ENCODE measurements at places on chromosomes 1 and 21. TPM values are rescaled to one million over a fixed set of nuclear protein-coding genes. Genes with fewer than 3 reads are reported as not detected.

GRCh38 chr1:93979718-93980319, 70.6 kb upstream of the GCLM start:
- H3K36me3 ChIP-seq = no peaks in the 10 kb centered on the region
- DNase-seq = no peak
- H3K4me3 ChIP-seq = no peak overlapping the region
- no peaks in the 10 kb centered on the region for H3K4me1 ChIP-seq
- no peak overlapping the region for H3K27ac ChIP-seq
- no peaks in the 10 kb centered on the region for H3K27me3 ChIP-seq

Gene MAB21L3
- total RNA-seq = not detected

DNA sequence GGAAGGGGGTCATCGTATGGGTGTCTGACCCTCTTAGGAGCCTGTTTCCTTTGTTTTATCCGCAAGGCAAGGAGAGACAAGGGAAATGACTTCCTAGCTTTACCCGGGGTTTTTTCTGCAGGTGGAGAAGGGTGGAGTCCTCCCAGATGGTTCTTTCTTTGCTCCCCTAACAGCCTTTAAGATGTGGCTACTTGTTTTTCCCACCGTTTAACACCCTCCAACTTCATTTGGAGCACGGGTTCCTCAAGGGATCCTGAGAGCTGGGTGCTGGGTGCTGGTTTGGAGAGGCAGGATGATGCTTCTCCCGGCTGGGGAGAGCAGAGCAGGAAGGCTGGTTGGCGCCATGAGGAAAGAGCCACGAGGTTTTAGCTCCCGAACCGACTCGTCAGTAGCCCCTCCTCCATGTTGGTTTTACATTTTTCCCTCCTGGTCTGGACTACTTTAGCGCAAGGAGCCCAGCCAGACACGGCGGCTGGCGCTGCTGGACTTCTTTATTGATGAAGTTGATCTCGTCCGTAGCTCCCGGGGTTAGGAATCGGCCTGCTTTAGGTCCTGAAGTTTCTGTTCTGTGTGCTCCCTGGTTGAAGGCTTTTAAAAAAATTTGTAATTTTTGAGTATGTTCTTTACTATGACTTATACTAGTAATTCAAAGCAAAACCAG, 1.4 kb downstream of the UCK2 start:
- peaks cover 28% of the 10 kb centered on the region for H3K36me3 ChIP-seq
- peak overlapping the region; percentile 99 for H3K4me3 ChIP-seq
- peaks cover 25% of the 10 kb centered on the region for H3K4me1 ChIP-seq
- H3K27ac ChIP-seq = peak overlapping the region; percentile 97

- no peak for DNase-seq
- no peaks in the 10 kb centered on the region for H3K4me1 ChIP-seq
- H3K27ac ChIP-seq = no peak overlapping the region
- no peaks in the 10 kb centered on the region for H3K36me3 ChIP-seq
These were observed 290.9 kb downstream of the LRRIQ3 start for GRCh38 chr1:73907051-73907450.

Gene GREM2
- not detected for total RNA-seq

GRCh38 chr1:205179842-205180241, 31.7 kb downstream of the DSTYK start:
- no peaks in the 10 kb centered on the region for H3K27me3 ChIP-seq
- H3K4me1 ChIP-seq = peaks cover 30% of the 10 kb centered on the region
- no peak overlapping the region for H3K27ac ChIP-seq
- DNase-seq = no peak
- H3K36me3 ChIP-seq = peaks cover 35% of the 10 kb centered on the region

DNA sequence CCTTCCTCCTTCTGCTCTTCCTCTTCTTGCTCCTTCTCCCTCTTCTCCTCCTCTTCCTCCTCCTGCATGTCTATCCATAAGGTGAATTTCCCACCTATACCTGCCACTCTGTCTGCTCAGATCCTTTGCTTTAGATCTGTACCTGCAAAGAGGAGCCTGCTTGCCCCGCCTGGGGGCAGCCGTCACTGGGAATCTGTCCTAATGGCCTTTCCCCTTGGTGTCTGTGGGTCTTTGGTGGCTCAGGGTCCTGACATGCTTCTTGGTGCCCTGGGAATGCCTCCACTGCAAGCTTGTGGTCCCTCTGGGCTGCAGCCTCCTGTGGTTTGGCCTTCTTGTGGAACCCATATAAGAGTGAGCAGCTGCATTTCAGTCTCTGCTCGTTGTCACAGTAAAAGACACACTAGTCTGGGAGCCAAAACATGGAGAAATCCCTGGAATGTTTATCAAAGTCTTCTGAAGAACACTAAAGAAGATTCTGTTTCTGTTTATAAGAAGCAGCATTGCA, 79.5 kb upstream of the CSF3R start:
- H3K4me3 ChIP-seq = no peak overlapping the region
- H3K27ac ChIP-seq = no peak overlapping the region
- H3K4me1 ChIP-seq = no peaks in the 10 kb centered on the region
- H3K27me3 ChIP-seq = no peaks in the 10 kb centered on the region
- DNase-seq = no peak
- no peaks in the 10 kb centered on the region for H3K36me3 ChIP-seq

DNA sequence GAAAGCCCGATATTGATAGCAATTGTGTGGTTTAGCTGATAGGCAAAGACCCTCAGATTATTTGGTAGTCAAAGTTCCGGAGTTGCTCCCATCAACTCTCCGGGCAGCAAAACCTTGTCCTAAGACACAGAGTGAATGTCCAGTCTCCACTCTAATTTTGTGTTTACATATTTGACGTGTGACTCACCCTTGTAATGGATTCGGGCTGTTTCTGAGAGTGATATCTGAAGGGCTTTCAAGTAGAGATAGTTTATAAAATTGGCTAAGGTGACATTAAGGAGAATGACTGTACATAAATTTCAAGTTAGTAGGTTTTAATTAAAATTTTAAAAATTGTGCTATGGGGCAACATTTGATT, 154.2 kb downstream of the CNIH3 start:
- no peak for DNase-seq
- H3K36me3 ChIP-seq = no peaks in the 10 kb centered on the region
- peaks cover 14% of the 10 kb centered on the region for H3K27me3 ChIP-seq
- H3K4me1 ChIP-seq = no peaks in the 10 kb centered on the region
- H3K27ac ChIP-seq = no peak overlapping the region

DNA sequence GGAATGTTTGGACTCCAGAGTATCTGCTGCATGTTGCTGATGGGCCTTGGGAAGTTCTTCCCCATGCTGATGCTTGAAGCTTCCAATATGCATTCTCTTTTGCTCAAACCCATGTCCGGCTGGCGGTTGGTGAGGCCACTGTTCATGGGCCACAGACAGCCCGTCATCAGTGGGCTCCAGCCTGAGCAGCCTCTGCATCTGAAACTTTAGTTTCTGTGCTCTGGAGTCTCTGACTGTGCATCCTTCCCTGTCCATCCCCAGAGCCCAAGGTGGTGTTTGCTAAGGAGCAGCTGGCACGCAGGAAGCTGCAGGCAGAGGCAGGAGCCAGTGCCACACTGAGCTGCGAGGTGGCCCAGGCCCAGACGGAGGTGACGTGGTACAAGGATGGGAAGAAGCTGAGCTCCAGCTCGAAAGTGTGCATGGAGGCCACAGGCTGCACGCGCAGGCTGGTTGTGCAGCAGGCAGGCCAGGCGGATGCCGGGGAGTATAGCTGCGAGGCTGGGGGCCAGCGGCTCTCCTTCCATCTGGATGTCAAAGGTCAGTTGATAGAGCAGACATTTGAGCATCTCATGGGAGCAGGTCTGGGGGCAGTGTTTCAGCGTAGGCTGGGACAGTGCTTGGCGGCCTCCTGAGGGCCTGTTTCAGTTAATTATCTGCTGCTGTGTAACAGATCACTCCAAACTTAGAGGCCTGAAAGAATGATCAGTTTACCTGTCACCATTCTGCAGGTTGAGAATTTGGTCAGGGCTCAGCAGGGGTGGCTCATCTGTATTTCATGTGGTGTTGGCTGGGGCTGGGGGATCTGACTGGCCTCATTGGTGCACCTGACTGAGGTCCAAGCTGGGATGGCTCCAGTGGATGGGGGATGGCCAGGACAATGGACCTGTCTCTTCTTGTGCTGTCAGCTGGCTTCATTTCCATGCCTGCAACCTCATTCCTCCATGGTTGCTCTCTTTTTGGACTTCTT, 16.6 kb downstream of the OBSCN start:
- H3K4me3 ChIP-seq = no peak overlapping the region
- DNase-seq = no peak
- H3K4me1 ChIP-seq = peaks cover 2% of the 10 kb centered on the region

DNA sequence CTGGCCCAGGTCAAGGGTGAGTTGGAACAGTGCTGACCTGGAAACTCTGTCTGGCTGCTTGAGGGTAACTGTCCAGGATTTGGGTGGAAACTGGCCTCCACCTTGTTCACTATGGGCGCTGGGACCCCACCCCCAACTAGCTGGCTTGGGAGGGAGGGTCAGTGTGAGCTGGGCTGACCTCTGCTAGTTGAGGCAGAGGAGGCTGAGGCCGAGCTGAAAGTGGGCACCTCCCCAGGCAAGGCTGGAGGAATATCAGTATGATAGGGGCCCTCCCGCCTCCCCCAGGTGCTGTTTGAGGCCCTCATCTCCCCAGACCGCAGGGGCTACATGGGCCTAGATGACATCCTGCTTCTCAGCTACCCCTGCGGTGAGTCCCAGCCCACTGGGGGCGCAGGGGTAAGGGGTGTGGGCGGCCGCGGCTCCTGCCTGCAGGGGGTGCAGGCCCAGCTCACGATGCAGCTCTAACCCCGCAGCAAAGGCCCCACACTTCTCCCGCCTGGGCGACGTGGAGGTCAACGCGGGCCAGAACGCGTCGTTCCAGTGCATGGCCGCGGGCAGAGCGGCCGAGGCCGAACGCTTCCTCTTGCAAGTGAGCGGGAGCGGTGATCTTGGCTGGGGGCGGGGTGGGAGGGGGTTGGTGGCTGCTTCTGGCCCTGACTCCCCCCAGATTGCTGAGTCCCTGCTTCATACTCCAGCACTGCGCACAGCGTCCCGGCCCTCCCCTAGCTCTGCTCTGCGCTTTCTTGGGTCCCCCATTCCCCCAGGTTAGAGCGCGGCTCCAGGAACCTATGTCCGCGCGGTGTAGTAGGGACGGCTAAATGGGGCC, 22.9 kb downstream of the PTPRU start:
- H3K4me3 ChIP-seq = peak overlapping the region; percentile 51
- peaks cover 4% of the 10 kb centered on the region for H3K4me1 ChIP-seq
- no peaks in the 10 kb centered on the region for H3K36me3 ChIP-seq
- H3K27me3 ChIP-seq = peaks cover 38% of the 10 kb centered on the region
- peak; percentile 20 for DNase-seq

DNA sequence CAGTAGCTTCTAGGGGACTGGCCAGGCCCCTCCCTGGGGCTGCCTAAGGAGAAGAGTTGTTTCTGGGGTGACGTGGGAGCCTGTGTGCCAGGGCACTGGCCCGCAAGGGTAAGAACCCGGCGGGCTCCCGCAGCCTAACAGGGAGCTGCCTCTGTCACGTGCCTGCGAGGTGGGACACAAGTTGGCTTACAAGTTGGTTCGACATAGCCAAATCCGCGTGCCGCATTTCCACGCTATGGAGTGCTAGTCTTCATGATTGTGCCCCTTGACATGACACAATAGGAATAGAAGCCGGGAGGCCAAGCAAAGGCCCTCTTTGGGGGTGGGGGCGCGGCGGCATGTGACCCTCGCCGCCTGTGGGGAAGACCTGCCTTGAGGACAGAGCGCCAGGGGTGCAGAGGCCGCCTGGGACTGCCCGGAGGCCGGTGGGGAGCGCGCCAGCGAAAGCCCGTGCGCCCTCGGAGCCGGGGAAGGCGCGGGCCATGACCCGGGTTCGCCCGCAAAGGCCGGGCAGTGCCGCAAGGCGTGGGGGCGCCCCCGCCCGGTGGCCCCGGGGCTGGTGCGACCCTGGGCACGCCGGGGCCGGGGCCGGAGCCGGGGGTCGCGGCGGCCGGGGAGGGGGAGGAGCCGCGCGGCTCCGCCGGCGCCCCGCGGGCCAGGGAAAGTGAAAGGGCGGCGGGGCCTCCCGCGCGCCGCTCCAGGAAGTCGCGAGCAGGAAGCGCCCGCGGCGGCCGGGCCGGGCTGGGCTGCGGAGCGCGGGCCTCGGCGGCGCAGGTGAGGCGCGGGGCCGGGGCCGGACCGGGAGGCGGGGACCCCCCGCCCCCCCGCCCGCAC, at the start of gene SLC37A1:
Gene SLC37A1 (plus strand): TSS at position 702 of the 834 bp plus-strand sequence. CDS start 4,603 bp downstream, outside the sequence.
- H3K4me1 ChIP-seq = peaks cover 20% of the 10 kb centered on the region
- peak within 1 kb of the TSS; percentile 66 for H3K27ac ChIP-seq
- H3K4me3 ChIP-seq = peak within 1 kb of the TSS; percentile 77
- no peaks in the 10 kb centered on the region for H3K27me3 ChIP-seq
- DNase-seq = peak; percentile 39

Gene SH2D2A
- total RNA-seq = 297 TPM

DNA sequence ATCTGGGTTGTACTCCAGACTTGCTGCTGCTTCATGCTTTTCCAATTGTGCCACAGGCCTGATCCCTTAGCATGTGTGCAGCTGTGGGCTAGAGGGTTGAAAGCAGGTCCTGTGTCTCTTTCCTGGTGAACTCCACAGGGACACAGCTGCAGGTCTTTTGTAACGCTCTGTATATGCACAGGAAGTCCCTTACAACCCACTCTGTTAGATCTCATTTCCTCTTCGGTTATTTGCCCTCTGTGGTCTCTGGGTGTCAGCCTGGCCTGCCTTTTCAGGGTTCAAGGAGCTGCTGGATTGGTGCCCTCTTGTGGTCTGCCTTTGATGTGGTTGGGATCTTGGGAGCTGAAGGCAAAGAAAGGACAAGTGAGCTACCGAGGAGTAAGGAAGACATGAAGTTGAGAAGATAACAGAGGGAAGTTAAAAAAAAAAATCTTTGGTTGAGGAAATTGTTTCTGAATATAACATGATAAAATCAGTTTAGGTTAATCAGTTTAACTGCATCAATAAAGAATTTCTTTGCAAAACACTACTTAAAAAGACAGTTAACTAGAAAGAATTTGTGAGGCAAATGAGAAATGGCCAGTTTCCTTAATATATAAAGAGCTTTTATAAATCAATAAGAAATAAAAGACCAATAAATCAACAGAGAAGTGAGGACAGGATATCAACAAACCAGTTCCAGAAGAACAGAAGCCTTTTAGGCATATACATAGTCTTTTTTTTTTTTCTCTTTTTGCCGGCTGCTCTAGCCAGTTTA, 44.1 kb downstream of the UCK2 start:
- DNase-seq = peak; percentile 72
- peaks cover 7% of the 10 kb centered on the region for H3K36me3 ChIP-seq
- H3K4me3 ChIP-seq = no peak overlapping the region

GRCh38 chr1:203450001-203450400, 25.6 kb upstream of the PRELP start:
- peaks cover 13% of the 10 kb centered on the region for H3K27me3 ChIP-seq
- H3K36me3 ChIP-seq = no peaks in the 10 kb centered on the region
- no peak overlapping the region for H3K4me3 ChIP-seq
- no peak for DNase-seq
- no peaks in the 10 kb centered on the region for H3K4me1 ChIP-seq

DNA sequence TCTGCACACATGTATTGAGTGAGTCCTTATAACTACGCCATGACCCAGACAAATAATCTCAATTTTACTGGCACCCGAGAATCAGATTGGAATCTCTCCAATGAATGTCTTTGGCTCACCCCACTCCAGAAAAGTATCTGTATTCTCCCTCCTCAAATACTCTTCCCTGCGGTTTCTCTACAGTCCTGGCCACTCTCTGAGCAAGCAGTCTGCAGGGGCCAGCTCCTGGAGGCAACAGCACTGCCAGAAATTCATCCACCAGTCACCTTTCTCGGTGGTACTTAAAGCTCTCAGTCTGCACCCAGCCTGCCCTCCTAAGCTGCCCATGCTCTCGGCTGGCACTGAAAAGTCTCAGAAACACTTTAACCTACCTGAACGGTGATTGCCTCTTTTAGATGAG, 16.1 kb upstream of the LYST start:
- no peak for DNase-seq
- H3K27me3 ChIP-seq = no peaks in the 10 kb centered on the region
- peaks cover 8% of the 10 kb centered on the region for H3K36me3 ChIP-seq
